ENCODE measurements at places on chromosomes 11 and 22.
A peak's percentile ranks its signal among the peaks of the same experiment; 100 is the strongest.

DNA sequence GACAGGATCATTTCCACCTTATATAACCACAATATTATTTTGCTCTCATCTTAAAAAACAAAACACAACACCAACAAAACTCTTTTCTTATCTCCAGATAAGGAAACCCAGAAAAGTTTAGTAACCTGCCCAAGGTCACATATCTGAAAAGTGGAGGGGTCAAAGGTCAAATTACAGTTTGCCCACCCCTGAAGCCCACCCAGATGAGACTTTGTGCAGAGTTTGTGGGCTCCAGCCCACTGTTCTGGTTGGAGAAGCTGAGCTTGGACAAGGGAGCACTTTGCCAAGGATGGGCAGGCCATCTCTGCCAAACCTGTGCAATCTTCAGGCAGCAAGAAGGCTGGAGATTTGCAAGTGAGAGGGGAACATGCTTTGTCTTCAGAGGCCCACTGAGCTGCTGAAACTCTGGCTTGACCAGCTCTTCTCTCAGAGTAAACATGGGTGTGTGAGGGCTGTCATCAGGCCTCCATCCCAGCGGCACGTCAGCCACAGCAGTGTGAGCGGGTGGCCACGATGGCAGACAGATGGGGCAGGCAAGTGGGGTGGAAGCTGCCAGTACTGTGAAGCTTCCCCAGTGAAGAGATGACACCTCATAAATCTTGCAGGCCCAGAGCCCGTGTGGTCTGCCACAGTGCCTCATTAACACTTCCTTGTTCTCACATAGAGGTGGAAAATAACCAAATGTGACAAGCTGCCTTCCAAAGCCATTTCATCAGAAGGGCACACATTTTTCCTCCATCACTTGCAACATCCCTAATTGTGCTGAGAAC is 111.8 kb downstream of the CCDC81 start:
- no peak for DNase-seq

DNA sequence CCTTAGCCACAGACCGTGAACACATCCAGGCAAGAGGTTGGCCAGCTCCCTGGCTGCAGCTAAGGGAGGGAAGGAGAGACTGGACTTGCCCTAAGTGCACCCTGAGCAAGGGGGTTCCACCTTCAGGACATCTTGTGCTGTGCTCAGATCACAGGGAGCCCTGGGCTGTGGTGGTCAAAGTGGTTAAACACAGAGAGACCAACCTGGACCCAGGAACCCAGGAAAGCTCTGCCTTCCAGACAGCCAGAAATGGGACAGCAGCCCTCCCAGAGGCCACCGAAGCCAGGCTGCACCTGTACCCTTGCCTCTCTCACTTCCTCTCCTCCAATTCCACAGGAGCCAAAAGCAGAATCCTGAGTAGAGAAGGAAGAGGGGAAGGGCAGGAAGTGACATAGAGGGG is 105.2 kb upstream of the TMEM45B start:
- no peak for DNase-seq

DNA sequence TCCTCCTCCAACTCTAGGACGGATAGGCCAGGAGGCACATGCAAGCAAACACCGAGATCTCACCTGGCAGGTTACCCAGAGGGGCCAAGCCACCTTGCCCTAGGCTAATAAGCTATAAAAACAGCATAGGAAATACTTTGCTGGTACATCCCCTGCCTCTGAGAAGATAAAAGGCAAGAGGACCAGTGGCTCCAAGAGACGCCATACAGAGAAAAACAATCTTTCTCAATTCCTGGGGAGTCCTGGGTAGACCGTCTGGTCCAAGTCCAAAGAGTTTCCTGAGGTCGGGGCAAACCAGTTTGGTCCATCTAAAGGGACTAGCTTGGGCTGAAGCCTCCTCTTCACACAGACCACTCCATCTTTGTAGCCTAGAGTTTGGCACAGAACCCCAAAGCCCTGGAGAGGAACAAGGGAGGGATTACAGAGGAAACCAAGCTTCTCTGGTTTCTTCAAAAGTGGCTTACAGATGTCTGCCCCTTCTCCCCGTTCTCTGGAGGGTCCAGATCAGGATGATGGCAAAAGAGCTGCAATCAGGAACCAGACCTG is 40.4 kb downstream of the NUMA1 start:
- DNase-seq, result no peak

- peak; percentile 6 for DNase-seq
These were observed 228.5 kb upstream of the SESN3 start for GRCh38 chr11:95459291-95460042.

- DNase-seq, result no peak
These were observed 47.0 kb upstream of the CCDC89 start for GRCh38 chr11:85732965-85733364.

- DNase-seq, result no peak
These were observed 408.6 kb downstream of the JRKL start for GRCh38 chr11:96798445-96798844.

GRCh38 chr22:30325724-30326254 is 952 bp downstream of the TBC1D10A start:
- DNase-seq, result no peak

DNA sequence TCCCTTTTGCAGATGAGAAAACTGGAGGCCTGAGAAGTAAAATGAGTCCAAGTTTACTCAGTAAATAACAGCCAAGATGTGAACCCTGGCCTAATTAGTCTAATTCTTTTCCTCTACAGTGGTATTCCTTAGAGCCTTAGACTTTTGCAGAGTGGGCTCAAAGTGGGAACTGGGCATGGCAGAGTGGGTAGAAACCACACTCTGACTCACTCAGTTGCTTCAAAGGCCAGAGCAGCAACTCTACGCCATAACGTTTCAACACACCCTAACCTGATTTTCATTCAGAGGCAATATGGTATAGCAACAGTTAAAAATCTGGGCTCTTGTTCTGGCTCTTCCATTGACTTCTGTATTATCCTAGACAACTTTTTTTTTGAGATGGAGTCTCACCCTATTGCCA is 2.8 kb downstream of the THRSP start:
- no peak for DNase-seq

DNA sequence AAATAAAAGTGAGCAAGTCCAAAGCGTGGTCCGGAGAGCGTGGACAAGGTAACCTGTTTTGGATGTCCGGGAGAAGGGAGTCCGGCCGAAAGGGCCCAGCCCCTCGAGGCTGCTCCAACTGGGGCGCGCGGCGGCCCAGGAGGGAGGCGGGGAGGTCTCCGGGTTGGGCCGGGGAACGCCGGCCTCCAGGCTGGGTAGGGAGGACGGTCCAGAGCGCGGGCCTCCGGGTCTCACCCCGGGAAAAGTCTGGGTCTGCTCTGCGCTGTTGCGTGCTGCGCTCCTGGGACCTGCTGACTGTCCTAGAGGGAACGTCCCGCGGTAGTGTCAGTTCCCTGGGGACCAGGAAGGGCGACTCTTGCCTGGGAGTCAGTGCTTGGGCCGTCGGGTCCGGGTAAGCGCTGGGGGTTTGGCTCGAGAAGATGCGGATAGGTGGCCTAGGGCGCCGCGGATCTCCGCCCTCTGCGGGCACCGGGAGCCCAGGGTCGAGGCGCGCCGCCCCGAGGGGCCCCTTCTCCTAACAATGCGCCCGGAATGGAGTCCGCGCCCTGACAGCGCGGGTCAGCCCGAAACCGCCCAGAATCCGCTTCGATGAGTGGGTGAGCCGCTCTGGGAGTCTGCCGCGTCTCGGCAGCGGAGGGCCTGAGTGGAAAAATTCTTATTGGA is 988 bp upstream of the FLI1 start:
- DNase-seq, result no peak

DNA sequence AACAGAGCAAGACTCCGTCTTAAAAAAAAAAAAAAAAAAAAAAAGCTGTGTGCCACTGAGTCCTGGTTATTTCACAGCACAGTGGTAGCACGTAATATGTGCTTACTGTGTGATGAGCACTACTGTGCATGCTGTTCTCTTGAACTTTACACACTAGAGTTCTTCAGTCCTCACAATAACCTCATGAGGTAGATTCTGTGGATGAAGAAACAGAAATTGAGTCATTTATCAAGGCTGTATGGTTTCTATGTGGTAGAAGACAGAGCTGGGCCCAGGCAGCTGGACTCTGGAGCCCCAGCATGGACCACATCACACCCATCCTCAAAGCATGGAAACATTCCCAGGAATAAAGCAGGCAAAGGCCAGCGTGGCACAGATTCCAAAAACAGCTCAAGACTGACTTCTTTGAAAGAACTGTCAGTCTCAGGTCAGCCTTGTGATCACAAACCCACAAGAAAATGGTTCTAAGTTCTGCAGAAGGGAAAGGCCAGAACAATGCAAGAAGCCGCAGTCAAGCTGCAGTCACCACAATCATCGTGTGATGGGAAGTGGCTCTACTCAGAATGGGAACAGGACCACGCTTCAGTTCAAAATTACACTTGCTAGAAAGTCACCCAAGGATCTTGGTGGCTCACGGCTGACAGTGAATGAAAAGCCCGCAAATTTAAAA is 49.5 kb downstream of the MICAL3 start:
- DNase-seq, result no peak

DNA sequence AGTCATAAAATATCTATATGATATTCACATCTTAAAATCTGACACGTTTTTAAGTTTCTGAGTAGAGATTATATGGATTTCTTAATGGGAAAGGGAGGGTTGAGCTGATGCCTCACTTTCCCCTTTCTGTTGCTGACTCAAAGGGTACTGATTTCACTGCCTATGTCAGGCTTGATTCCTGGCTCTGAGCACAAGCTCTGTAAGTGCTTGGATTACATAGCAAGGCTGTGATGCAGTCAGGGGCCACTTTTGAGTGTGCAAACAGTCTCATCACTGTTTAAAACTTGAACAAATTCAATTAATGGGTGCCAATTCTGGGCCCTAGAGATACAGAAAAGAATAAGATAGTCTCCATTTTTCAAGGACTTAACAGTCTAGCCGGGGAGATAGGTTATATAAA is 14.4 kb downstream of the ATXN10 start:
- DNase-seq, result no peak

- DNase-seq, result no peak
These were observed 37.0 kb upstream of the FTH1 start for GRCh38 chr11:62004473-62004872.

GRCh38 chr22:32341122-32341740 is 16.4 kb upstream of the RFPL3 start:
- no peak for DNase-seq

DNA sequence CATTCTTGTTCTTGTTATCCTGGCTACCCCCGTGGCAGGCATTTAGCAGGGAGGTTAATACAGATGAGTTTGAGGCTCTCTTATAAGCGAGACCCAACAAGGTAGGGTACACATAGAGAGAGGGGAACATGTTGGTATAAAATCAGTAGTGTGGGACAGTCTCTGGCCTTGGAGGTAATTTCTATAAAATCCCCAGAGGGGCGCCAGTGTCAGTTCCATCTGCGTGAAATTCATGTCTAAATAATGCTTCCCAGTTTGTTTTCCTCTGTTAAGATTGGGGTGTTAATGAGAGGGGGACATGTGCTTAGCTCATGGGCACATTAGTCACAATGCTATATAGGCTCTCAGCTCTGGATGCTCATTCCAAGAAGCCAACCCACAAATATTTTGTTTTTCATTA is 150.7 kb downstream of the MYO18B start:
- DNase-seq, result no peak

DNA sequence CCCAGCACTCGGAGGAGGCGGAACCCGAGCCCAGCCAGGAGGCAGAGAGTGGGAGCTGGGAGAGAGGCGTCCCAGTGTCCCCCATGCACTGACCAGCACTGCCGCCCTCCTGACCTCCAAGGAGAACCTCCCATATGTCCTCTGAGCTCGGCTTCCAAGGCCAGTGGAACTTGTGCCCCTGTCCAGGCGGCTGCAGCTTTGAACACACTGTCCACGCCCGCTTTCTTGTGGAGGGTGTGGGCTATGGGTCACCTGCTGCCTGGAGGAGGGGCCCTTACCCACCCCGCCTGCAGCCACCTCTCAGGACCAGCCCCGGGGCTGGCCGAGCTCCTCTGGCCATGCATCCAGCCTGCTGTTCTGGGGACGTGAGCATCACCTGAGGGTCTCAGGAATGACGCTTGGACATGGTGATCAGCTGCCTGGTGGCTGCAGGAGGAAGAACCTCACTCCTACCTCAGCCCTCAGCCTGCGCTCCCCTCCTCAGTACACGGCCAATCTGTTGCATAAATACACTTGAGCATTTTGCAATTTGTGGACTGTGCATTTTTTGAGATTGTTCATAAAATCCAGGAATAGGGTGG is 22.2 kb upstream of the MUC5B start:
- no peak for DNase-seq

- peak; percentile 5 for DNase-seq
These were observed 2.2 kb downstream of the PAK1 start for GRCh38 chr11:77471558-77472193.

- DNase-seq, result no peak
These were observed 125.3 kb downstream of the C11orf91 start for GRCh38 chr11:33575311-33575710.

- no peak for DNase-seq
These were observed 5.3 kb downstream of the CASP12 start for GRCh38 chr11:104892723-104893511.
